ENCODE measurements at places on chromosomes 13 and 19.

DNA sequence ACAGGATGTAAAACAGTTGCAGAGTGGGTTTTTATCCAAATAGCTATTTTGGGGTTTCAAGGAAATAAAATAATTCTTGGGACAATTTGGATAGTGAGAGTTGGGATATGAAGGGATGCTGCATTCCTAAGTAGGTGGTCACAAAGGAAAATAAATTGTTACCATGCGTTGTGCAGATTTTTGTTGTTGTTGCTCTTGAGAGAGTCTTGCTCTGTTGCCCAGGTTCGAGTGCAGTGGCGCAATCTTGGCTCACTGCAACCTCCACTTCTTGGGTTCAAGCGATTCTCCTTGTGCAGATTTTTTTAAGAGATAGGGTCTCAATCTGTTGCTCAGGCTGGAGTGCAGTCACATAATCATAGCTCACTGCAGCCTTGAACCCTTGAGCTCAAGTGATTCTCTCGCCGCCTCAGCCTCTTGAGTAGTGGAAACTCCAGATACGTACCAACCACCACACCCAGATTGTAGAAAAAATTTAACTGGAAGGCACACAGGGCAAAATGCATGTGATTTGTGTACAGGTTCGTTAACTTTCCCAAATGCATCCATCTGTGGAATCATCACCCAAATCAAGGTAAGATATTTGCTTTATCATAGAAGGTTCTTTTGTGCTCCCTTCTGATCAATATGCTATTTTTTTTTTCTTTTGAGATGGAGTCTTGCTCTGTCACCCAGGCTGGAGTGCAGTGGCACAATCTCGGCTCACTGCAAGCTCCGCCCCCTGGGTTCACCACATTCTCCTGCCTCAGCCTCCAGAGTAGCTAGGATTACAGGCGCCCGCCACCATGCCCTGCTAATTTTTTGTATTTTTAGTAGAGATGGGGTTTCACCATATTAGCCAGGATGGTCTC is 16.0 kb downstream of the SLC1A5 start:
- no peak for DNase-seq

GRCh38 chr13:25507841-25508240 is 136.1 kb downstream of the ATP8A2 start:
- no peak for DNase-seq

- DNase-seq = no peak
These were observed 166.7 kb upstream of the TSHZ3 start for GRCh38 chr19:31515931-31516330.

GRCh38 chr13:65971541-65971940 is 1258.6 kb downstream of the PCDH9 start:
- no peak for DNase-seq

GRCh38 chr13:40292108-40292507 is 374.3 kb downstream of the FOXO1 start:
- no peak for DNase-seq

GRCh38 chr13:20823071-20823470 is 49.3 kb upstream of the EEF1AKMT1 start:
- DNase-seq = no peak

GRCh38 chr13:23619068-23619855 is 49.0 kb downstream of the TNFRSF19 start:
- DNase-seq = no peak

Data from germinal center (tissue), 1 donor.